Stimulated activated CD8-positive, alpha-beta memory T cell treated with anti-CD3 and anti-CD28 coated beads, Interleukin-7, amount 100 ng/mL, for 48 hours (primary cell): ENCODE measurements at places on chromosomes 3 and 15.

- DNase-seq, result no peak
Observed at GRCh38 chr3:133831966-133832801, 26.6 kb downstream of the SRPRB start.

DNA sequence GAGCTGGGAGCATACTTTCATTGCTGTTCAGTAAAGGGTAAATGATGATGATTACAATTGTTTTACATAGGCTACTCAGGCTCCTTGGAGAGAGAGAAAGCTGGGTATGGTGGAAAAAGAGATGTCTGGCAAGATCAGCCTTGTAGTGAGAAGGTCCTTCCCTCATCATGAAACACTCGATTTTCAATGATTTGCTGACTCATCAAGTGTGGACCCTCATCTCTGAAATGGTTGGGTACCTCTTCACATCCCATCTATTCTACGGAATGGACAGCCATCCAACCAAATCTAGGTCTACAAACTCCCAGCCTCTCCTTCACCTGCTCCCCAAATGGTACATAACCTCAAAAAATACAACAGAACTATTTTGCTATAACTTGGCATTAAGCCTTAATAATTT is 370.5 kb upstream of the WNT5A start:
- DNase-seq, result no peak

DNA sequence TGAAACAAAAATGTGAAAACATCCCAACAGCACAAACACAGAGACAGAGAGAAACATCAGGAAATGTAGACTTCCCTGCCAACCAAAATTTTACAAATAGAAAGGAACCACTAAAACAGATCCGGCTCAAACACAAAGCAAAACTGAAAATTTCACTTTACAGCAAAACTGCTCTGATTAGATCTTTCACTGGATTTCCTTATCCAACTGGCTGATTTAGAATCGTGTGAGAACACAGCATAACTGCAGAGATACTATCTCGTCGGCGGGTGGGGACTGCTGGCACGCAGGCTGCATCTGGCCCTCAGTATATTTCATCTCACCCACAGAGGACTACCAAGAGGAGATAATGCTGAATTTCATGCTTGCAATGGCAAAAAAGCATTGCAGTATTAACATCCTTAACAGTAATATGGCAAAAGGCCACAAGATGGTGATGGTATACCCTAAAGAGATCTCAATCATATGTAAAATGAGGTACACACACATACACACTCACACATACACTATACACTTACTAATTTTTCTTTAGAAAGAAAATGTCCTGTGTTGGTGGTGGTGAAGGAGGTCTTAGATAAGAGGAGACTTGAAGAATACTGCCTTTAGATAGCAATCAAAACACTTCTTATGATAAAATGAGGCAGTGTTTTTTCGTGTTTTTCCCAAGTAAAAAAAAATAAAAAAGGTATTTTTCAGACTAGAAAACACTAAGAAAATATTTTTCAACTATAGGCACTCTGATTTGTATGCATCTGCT is 10.6 kb upstream of the LEO1 start:
- peak; percentile 7 for DNase-seq

DNA sequence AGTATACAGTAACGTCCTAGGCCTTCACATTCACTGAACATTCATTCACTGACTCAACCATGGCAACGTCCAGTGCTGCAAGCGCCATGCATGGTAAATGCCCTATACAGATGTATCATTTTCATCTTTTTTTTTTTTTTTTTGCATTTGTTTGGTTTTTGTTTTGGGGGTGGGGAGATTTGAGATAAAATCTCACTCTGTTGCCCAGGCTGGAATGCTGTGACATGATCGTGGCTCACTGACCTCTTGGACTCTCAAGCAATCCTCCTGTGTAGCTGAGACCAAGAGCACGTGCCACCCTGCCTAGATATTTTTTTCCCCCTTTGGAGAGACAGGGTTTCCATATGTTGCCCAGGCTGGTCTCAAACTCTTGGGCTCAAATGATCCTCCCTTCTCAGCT is 37.4 kb downstream of the SUSD5 start:
- DNase-seq, result no peak
